Stimulated activated naive CD4-positive, alpha-beta T cell treated with Interleukin-2 at 50 U/mL for 16 hours (primary cell): ENCODE measurements at places on chromosomes 2 and 18.

GRCh38 chr2:174120346-174120745, 128.0 kb downstream of the OLA1 start:
- peak; percentile 23 for DNase-seq

GRCh38 chr18:37261988-37262387, 303.6 kb downstream of the CELF4 start:
- no peak for DNase-seq

- DNase-seq, result no peak
These were observed 220.9 kb upstream of the EPHA4 start for GRCh38 chr2:221792971-221793521.

DNA sequence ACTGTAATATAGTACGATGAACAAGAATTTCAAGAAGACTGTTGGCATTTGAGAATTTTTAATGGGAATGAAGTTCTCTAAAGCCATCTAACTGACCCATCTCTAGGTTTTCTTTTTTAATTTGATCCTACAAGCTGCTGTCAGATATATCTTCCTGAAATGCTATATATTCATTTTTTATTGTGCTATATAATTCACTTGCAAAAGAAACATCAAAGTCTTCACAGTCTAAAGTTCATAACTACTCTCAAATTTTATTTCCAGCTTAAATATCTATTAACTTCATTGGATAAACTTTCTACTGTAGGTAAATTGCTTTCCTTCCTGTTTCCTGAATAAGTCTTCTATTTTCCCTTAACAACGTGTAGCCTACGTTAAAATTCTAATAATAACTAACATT, 3.7 kb downstream of the SCYGR2 start:
- no peak for DNase-seq
